ENCODE measurements at places on chromosomes 6 and 20. TPM values are rescaled to one million over a fixed set of nuclear protein-coding genes. Genes with fewer than 3 reads are reported as not detected.

The ZMYND8 gene
- 30.1 TPM for total RNA-seq

The LKAAEAR1 gene
- 1.7 TPM for total RNA-seq

The DNMT3B gene
- total RNA-seq = 2.2 TPM

The ZBTB24 gene
- total RNA-seq = 13.3 TPM

The AIF1 gene
- total RNA-seq = 21.3 TPM

The NOX3 gene
- total RNA-seq = not detected

The SIGLEC1 gene
- total RNA-seq = 5.2 TPM

The SLC24A3 gene
- total RNA-seq = 8.1 TPM

The NKAPL gene
- 0.68 TPM for total RNA-seq

The TMEM14A gene
- total RNA-seq = 27.7 TPM

- peaks cover 4% of the 10 kb centered on the region for H3K4me1 ChIP-seq
- no peak overlapping the region for H3K4me3 ChIP-seq
- no peaks in the 10 kb centered on the region for H3K27me3 ChIP-seq
- no peak overlapping the region for H3K27ac ChIP-seq
- no peak for DNase-seq
- H3K36me3 ChIP-seq = peaks cover 40% of the 10 kb centered on the region
Observed at GRCh38 chr20:44954211-44954610, 6.0 kb downstream of the TOMM34 start.

DNA sequence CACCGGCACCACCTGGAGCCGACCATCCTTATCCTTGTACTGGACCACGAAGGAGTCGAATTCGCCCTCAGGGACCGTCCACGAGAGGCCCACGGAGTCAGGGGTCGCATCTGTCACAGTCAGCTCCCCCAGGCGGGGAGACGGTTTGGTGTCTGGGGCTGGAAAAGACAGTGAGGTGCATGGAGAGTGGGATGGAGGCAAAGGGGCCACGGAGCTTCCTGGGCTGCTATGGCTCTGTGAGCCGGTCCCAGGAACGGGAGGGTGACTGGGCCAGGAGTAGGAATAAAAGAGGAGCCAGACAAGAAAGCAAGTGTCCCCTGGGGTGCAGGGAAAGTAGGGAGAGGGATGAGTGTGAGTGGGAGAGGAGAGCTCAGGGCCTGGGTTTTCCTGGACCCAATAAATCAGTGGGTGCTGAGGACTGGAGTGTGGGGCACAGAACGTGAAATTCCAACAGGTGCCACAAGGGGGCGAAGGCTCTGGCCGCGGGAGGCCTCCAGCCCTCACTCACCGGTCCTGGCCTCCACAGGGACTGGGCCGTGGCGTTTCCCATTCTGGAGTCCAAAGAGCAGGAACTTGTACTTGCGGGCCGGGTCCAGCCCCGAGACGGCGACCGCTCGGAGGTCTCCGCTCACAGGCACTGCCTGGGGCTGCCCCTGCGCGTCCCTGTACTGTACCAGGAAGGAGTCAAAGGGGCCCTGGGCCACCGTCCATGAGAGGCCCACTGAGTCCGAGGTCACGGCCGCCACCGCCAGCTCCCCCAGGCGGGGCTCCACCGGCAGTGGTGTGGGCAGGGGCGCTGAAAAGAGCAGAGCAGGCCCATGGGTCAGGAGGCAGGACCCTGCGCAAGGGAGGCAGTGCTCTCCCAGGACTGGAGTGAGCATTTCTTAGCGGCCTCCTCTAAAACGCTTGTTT, 9.9 kb downstream of the CYP21A2 start:
- no peak overlapping the region for H3K4me3 ChIP-seq
- peak overlapping the region; percentile 82 for H3K27ac ChIP-seq
- no peaks in the 10 kb centered on the region for H3K27me3 ChIP-seq
- H3K36me3 ChIP-seq = no peaks in the 10 kb centered on the region

- peaks cover 14% of the 10 kb centered on the region for H3K4me1 ChIP-seq
- no peak for DNase-seq
- H3K27me3 ChIP-seq = no peaks in the 10 kb centered on the region
- H3K27ac ChIP-seq = no peak overlapping the region
- no peaks in the 10 kb centered on the region for H3K36me3 ChIP-seq
Observed at GRCh38 chr6:29980511-29980910, 38.2 kb downstream of the HLA-A start.

DNA sequence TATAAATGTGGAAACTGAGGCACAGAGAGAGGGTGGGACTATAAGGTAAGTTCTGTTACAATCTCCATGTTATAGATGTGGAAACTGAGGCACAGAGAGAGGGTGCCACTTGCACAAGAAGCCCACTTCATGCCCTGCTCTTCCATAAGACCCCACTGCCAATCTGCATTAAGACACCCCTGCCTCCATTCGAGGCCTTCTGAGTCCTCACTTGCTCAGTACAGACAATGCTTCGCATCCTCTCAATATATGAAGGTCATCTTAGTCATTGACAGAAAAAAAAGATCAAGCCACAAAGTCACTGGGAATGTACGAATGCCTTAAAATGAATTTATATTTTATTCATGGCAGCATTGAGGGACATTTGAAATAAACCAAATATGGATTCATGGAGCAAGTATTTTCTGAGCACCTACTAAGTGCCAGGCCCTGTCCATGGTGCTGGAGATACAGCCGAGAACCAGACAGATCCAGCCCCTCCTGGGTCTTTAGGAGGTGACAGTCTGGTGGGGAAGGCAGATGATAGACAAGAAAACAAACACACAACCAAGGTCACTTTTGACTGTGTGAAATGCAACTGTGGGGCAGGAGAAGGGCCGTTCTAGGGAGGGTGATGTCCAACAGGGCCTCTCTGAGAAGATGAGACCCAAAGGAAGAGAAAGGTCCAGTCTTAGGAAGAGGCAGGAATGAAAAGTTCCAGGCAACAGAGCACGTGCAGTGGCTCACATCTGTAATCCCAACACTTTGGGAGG, 92.5 kb upstream of the PTPN1 start:
- H3K4me1 ChIP-seq = peaks cover 38% of the 10 kb centered on the region
- H3K27me3 ChIP-seq = no peaks in the 10 kb centered on the region
- H3K36me3 ChIP-seq = no peaks in the 10 kb centered on the region

GRCh38 chr6:137852346-137852745, 14.7 kb upstream of the TNFAIP3 start:
- no peak overlapping the region for H3K4me3 ChIP-seq
- H3K27me3 ChIP-seq = no peaks in the 10 kb centered on the region
- H3K4me1 ChIP-seq = peaks cover 9% of the 10 kb centered on the region
- no peak overlapping the region for H3K27ac ChIP-seq
- no peaks in the 10 kb centered on the region for H3K36me3 ChIP-seq
- DNase-seq = no peak

GRCh38 chr20:32583581-32584070, 1.5 kb downstream of the NOL4L start:
- H3K27me3 ChIP-seq = no peaks in the 10 kb centered on the region
- DNase-seq = no peak
- no peak overlapping the region for H3K27ac ChIP-seq
- no peaks in the 10 kb centered on the region for H3K4me1 ChIP-seq
- H3K36me3 ChIP-seq = no peaks in the 10 kb centered on the region

- H3K4me1 ChIP-seq = peaks cover 7% of the 10 kb centered on the region
- no peaks in the 10 kb centered on the region for H3K36me3 ChIP-seq
- DNase-seq = no peak
- H3K27ac ChIP-seq = no peak overlapping the region
- peaks cover 4% of the 10 kb centered on the region for H3K27me3 ChIP-seq
Observed at GRCh38 chr6:28673417-28673786, 147.7 kb downstream of the GPX5 start.

DNA sequence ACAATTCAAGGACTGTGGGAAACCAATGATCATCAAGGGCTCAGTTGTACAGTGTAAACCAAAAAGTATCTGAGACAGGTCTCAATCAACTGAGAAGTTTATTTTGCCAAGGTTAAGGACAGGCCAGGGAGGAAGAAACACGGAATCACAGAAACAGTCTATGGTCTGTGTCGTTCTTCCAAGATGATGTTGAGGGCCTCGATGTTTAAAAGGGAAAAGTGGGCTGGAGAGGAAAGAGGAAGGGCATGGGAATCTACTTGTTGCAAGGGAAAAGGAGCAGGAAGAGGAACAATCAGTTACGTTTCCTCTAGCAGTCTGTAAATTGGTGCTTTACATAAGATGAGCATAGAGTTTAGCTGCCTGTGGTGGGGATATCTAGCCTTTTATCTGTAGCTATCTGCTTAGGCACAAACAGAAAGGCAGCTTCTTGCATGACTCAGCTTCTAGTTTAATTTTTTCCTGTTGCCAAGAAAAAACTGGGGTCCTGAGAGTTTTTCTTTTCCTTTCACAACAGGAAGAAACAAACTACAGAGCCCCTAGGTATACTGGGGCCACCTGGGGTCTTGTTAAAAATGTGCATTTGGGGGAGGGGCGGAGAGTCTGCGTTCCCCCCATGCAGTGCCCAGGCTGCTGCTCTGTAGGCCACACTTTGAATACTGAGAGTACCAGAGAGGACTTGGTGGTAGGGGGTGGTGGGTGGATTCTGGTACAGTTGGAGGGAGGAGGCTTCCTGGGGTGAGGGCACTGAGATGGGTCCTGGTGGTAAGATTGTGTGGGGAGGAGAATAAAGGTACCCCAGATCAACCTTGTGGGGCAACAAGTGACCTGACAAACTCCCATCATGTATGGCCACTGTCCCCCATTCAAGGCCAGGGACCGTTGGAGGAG, 35.3 kb upstream of the EZR start:
- no peak for DNase-seq
- no peaks in the 10 kb centered on the region for H3K27me3 ChIP-seq
- H3K36me3 ChIP-seq = no peaks in the 10 kb centered on the region
- H3K4me1 ChIP-seq = peaks cover 41% of the 10 kb centered on the region
- no peak overlapping the region for H3K4me3 ChIP-seq

GRCh38 chr6:25218346-25218745, 60.8 kb upstream of the CARMIL1 start:
- H3K27ac ChIP-seq = no peak overlapping the region
- H3K27me3 ChIP-seq = no peaks in the 10 kb centered on the region

DNA sequence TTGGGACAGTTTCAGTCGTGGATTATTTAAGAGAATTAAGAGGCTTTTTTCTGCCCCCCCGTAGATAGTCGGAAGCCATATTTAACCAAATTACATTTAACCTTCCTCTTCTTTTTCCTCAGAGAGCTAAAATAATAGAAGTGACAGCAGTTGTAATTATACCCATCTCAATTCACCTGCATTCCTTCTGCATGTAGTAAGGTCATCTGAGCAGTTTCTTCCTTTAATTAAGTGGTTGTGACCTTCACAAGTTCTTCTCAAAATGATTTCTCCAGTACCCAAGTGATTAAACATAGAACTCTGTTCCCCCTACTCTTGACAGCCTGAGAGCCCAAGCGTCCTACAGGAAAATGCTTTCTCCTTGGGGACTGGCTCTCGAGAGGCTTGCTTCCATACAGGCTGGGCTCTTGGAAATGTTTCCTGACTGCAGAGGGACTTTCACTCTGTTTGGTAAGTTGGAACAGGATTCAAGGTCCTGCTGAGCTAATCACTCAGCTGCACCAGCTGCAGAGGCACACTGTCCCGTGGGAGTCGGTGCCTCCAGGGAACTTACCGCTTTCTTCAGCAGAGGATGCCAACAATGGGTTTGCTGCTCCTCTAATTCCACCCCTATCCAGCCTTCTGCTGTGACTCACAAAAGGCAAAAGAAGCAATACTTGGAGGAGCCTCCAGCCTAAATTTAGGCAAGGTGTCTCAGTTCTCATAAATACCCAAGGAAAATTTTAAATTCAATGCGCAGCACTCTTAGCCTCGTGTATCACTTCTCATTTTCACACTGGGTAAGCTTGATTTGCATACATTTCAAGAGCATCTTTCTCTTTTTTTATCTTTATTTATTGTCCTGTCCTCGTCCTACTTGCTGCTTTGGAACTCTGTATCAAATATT, 414.9 kb downstream of the KIF16B start:
- H3K27me3 ChIP-seq = no peaks in the 10 kb centered on the region
- H3K27ac ChIP-seq = no peak overlapping the region
- H3K36me3 ChIP-seq = no peaks in the 10 kb centered on the region
- H3K4me1 ChIP-seq = no peaks in the 10 kb centered on the region
- no peak for DNase-seq

- H3K27me3 ChIP-seq = no peaks in the 10 kb centered on the region
- H3K4me3 ChIP-seq = no peak overlapping the region
- H3K27ac ChIP-seq = peak overlapping the region; percentile 33
- H3K4me1 ChIP-seq = peaks cover 11% of the 10 kb centered on the region
- H3K36me3 ChIP-seq = no peaks in the 10 kb centered on the region
- peak; percentile 82 for DNase-seq
Observed at GRCh38 chr6:31125162-31125561, 4.9 kb upstream of the CDSN start.

- H3K4me3 ChIP-seq = no peak overlapping the region
- no peaks in the 10 kb centered on the region for H3K36me3 ChIP-seq
- no peaks in the 10 kb centered on the region for H3K27me3 ChIP-seq
- DNase-seq = no peak
Observed at GRCh38 chr6:3239110-3239830, 11.8 kb upstream of the TUBB2B start.

DNA sequence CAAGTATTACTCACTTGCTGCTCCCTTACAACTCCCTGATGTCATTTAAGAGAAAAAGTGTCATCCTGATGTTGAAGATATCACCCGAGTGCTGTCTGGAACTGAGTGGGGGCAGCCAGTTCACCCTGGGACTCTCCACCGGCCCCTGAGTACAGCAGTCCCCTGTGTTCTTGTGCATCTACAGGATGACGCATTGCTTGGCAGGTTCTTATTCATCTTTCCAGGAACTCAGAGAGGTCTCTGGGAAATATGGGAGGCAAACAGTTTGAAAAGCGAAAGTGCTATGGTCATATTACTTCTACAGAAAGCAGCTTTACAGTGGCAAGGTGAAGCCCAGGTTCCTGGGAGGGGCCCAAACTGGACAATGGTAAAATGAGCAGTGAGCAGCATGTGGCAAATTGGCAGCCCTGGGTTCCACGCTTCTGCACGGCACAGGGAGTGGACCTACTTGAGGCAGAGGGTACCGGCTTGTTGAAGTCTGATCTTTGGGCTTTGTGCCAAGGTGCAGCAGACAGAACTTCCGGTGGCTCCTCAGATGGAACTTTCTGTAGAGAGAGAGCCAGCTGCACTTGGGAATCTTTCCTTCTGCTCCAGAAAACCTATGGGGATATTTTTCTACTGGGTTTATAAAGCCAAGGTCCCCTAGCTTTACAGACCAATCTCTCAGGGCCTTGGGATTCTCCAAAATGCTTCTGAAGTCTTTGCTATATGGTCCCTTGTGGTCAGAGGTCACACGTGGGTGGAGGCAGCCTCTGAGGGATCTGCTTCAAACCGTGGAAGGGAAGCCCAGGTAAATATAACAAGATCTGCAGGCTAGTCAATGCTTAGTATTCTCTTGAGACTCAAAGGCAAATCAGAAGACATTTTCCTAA, 128.3 kb downstream of the MAP3K7 start:
- peak; percentile 32 for DNase-seq
- no peaks in the 10 kb centered on the region for H3K36me3 ChIP-seq
- H3K4me3 ChIP-seq = no peak overlapping the region
- no peaks in the 10 kb centered on the region for H3K27me3 ChIP-seq

GRCh38 chr20:998231-998830, 3.8 kb downstream of the RSPO4 start:
- peaks cover 5% of the 10 kb centered on the region for H3K4me1 ChIP-seq
- H3K4me3 ChIP-seq = no peak overlapping the region
- peaks cover 4% of the 10 kb centered on the region for H3K27me3 ChIP-seq
- DNase-seq = no peak

GRCh38 chr6:139801571-139802321, 427.3 kb upstream of the CITED2 start:
- no peaks in the 10 kb centered on the region for H3K27me3 ChIP-seq
- no peaks in the 10 kb centered on the region for H3K36me3 ChIP-seq

Data from thyroid gland (tissue), 4 donors.